ENCODE measurements at places on chromosomes 7 and 10.

DNA sequence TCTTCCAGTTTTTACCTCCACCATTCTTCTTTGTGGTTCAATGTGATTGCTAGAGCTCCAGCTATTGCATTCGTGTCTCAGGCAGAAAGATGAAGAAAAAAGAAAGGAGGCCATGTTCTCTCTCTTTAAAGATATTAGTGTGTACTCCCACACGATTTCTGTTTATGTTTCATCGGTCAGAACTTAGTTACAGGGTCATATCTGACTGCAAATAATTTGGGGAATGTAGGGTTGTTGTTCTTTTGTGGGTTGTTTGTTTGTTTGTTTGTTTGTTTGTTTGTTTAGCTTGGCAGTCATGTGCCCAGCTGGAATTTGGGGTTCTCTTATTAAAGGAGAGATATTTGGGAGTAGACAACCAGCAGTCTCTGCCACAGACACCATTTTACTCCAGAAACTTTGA, 53.6 kb upstream of the PIK3CG start:
- DNase-seq: no peak

DNA sequence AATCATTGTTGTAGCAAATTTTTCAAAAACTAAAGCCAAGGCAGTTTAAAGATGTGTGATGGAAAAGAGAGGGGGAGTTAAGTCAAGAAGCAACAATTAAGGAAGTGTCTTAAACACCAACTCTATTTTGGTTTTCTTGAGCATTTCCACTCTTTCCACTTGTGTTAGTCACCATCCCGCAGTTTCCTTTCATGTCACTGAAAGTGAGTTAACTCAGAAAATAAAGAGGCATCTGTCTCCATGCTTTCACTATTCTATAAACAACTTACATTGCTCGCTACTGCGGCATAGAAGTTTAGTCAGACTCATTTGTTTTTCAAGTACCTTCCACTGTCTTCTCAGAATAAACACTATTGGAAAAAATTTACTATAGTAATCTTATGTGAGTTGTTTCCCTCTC, 284.9 kb upstream of the SEMA3D start:
- DNase-seq: peak; percentile 67

GRCh38 chr10:132961420-132961786, 19.0 kb upstream of the CFAP46 start:
- DNase-seq: no peak

GRCh38 chr10:11870900-11871400, 47.8 kb downstream of the PROSER2 start:
- DNase-seq: no peak

- peak; percentile 59 for DNase-seq
Measured at GRCh38 chr10:87092861-87093631, 1.6 kb downstream of the GLUD1 start.
